ENCODE measurements at places on chromosomes 12 and 14.

GRCh38 chr12:69897744-69898143 is 72.7 kb downstream of the MYRFL start:
- no peak for DNase-seq

- no peak for DNase-seq
Observed at GRCh38 chr12:98701166-98701565, 56.1 kb downstream of the APAF1 start.

GRCh38 chr14:66009089-66009488 is 477.1 kb upstream of the CCDC196 start:
- DNase-seq, result no peak

DNA sequence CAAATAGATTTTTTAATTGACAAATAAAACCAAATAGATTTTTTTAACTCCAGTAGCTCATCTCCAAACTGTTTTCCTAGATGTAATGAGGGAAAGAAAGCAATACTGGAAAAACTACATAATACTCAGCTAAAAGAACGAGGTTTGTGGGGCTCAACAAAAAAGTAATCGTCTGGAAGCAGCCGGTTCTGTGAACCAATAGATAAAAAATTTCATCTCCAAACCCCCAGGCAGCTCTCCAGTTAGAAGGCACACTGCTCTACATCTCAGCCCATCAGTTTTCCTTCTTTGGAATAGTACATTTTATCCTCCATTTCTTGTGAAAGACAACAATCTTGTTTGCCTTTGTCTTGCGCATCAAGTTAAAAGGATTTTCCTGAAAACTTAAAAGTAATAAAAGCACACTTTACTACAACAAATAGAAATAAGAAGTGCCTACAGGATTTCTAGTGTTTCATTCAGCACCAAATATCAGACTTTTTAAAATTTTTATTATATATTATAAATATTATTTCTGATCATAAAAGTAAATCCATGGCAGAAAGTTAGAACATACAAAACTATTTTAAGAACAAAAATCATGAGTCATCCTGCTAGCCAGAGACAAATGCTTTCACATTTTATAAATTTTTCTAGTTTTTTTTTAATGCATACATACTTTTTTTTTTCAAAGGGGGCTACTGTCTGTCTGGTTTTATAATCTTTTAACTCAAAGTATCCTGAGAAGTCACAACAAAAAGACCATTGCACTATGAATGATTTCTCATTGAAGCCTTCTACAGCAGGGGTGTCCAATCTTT is 67.7 kb downstream of the EPS8 start:
- DNase-seq, result no peak

DNA sequence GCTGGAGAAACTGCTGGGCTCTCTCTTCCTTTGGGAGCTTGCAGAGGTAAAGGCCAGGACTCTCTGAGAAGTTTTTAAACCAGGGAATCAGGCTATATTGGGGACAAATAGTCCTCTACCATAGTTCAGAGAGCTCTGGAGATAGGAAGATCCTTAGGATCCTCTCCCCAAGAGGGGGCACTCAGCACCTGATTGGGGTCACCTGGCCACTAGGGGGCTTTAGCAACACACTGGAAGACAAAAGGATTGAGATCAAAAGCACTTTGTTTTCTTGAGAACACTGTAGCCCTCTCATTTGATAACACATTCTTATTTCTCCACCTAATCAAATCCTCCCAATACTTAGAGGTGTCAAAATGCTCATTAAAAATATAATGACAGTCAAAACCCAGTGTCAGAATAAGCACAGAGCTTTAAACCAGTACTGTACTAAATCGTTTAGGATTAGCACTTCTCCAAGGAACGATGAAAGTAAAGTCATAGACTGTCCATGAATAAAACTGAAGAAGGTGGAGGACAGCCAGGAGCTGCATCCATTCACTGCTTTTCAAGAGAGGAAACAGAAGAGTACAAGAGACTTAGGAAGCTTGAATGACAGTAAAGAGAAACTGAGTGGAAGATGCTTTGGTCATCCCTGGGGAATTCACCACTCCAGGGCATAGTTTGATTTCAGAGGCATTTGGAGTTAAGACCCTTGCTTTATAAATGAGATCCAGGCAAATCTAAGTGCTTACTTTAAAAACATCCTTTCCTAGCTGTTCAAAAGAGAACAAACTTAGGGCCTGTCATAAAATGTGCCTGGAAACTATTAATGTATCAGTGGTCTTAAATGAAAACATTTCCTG is 26.5 kb downstream of the BMP4 start:
- DNase-seq, result no peak

- DNase-seq, result no peak
Observed at GRCh38 chr12:108888031-108888430, 8.1 kb downstream of the DAO start.
